ENCODE measurements at places on chromosomes 4 and X. TPM values are rescaled to one million over a fixed set of nuclear protein-coding genes. Genes with fewer than 3 reads are reported as not detected.

GRCh38 chr4:38514465-38515146, 149.4 kb upstream of the KLF3 start:
- no peak overlapping the region for H3K27ac ChIP-seq
- DNase-seq: no peak
- no peaks in the 10 kb centered on the region for H3K36me3 ChIP-seq
- H3K4me1 ChIP-seq: no peaks in the 10 kb centered on the region
- H3K4me3 ChIP-seq: no peak overlapping the region

DNA sequence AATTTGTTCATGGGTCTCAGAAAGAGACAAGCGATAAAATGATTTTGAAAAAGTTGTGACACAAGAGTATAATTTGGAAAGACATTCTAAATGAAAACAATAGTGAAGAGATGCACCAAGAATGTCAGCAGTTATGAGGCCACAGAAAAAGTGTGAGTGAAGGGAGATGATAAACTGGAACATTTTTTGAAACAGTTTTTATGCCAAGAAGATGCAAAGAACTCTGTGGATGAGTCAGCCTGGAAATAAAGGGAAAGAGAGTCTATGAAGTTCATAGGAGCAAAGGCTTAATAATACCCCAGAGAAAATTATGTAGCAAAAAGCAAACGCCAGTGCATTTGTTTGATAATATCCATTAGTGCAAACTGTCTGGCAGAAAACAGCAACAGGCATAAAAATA, 188.4 kb upstream of the TBC1D9 start:
- H3K4me3 ChIP-seq: no peak overlapping the region
- no peaks in the 10 kb centered on the region for H3K36me3 ChIP-seq
- DNase-seq: no peak
- no peak overlapping the region for H3K27ac ChIP-seq
- H3K27me3 ChIP-seq: no peaks in the 10 kb centered on the region
- no peaks in the 10 kb centered on the region for H3K4me1 ChIP-seq

DNA sequence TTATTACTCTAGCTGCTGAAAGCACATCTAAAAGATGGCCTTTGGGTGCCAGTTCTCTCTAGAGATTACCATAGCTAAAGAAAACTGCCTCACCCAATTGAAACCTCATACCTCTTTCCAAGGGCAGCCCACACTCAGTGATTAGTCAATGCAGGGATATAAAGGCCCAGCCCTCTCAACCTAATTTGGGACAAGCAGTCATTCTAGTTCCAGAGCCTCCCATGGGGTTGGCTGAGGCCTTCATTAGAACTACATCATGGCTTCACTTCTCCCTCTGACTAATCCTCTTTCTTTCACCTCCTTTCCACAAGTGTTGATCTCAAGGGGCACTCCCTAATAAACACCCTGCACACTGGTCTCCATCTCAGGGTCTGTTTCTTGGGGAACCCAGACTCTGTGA, 38.5 kb upstream of the C1GALT1C1 start:
- H3K27me3 ChIP-seq: no peaks in the 10 kb centered on the region
- H3K4me1 ChIP-seq: no peaks in the 10 kb centered on the region
- H3K36me3 ChIP-seq: no peaks in the 10 kb centered on the region
- DNase-seq: no peak
- H3K27ac ChIP-seq: no peak overlapping the region
- no peak overlapping the region for H3K4me3 ChIP-seq

- H3K4me1 ChIP-seq: no peaks in the 10 kb centered on the region
- H3K27ac ChIP-seq: no peak overlapping the region
- H3K36me3 ChIP-seq: no peaks in the 10 kb centered on the region
- no peak for DNase-seq
Measured at GRCh38 chr4:33086331-33086925, 2366.3 kb downstream of the PCDH7 start.

The TEX11 gene
- not detected for total RNA-seq

DNA sequence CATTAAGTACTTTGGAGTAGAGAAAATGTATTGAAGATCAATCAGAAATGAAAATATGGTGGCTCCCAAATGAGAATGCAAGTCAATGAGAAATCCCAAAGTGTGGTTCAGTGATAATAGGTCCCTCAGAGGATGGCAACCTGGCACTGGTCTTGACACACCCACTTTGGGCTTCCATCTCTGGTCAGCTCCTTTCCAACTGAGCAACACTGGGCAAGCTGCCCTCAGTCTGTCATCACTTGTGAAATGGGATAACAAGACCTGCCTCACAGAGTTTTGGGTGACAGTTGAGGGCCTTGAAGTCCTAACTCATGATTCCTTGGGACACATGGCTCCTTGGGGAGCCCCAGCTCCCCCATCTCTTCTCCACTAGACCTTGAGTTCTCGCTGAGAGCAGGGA, 29.0 kb upstream of the MAMLD1 start:
- no peaks in the 10 kb centered on the region for H3K36me3 ChIP-seq
- DNase-seq: no peak
- no peaks in the 10 kb centered on the region for H3K27me3 ChIP-seq
- no peak overlapping the region for H3K27ac ChIP-seq
- no peak overlapping the region for H3K4me3 ChIP-seq

The UGT8 gene
- total RNA-seq: 1.5 TPM

The WAS gene
- total RNA-seq: 33.5 TPM

- no peaks in the 10 kb centered on the region for H3K27me3 ChIP-seq
- no peak overlapping the region for H3K4me3 ChIP-seq
- H3K27ac ChIP-seq: no peak overlapping the region
- DNase-seq: no peak
- H3K4me1 ChIP-seq: no peaks in the 10 kb centered on the region
Measured at GRCh38 chr4:20675786-20676185, 24.5 kb upstream of the PACRGL start.

The STS gene
- total RNA-seq: 8.7 TPM

DNA sequence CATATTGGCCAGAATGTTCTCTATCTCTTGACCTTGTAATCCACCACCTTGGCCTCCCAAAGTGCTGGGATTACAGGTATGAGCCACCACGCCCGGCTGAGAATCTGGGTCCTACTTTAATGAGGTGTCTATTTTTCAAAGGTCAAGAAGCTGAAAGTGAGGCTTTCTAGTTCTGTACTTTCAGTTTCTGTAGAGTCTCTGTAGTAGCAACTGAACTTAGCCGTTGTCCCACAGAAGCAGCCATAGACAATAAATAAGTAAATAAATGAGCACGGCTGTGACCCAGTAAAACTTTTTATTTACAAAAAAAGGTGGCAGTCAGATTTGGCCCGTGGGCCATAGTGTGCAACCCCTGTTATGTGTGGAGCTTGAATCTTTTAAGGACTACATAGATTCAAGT, 92.0 kb downstream of the FNIP2 start:
- H3K4me3 ChIP-seq: no peak overlapping the region
- H3K27ac ChIP-seq: no peak overlapping the region
- no peaks in the 10 kb centered on the region for H3K27me3 ChIP-seq
- DNase-seq: no peak
- peaks cover 32% of the 10 kb centered on the region for H3K36me3 ChIP-seq

The CXCL9 gene
- 0.91 TPM for total RNA-seq

DNA sequence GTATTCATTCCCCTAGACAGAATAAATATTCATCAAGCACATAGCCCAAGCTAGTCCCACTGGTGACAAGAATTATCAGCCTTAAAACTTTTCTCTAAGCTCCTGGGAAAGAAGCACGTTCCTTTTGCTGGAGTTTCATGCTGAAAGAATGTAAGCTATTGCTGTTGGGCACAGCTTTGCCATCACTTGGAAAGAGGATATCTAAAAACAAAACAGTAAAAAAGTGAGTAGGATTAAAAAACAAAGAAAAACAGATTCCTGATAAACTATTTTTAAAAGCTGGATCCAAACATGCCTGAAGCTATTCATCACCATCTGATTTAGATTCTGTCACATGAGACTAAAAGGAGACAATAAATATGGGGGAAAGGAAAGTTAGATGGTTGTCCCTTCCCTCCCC, 176.8 kb downstream of the SCFD2 start:
- H3K4me3 ChIP-seq: no peak overlapping the region
- H3K27ac ChIP-seq: no peak overlapping the region
- no peaks in the 10 kb centered on the region for H3K36me3 ChIP-seq
- no peaks in the 10 kb centered on the region for H3K27me3 ChIP-seq

The ZFYVE28 gene
- total RNA-seq: 12.0 TPM

The SLC49A3 gene
- total RNA-seq: 65.0 TPM

The SPIN4 gene
- 4.2 TPM for total RNA-seq

The GRIA3 gene
- not detected for total RNA-seq

- H3K27ac ChIP-seq: no peak overlapping the region
- no peak for DNase-seq
- H3K36me3 ChIP-seq: no peaks in the 10 kb centered on the region
- no peak overlapping the region for H3K4me3 ChIP-seq
Measured at GRCh38 chrX:100381619-100382018, 28.5 kb downstream of the PCDH19 start.

DNA sequence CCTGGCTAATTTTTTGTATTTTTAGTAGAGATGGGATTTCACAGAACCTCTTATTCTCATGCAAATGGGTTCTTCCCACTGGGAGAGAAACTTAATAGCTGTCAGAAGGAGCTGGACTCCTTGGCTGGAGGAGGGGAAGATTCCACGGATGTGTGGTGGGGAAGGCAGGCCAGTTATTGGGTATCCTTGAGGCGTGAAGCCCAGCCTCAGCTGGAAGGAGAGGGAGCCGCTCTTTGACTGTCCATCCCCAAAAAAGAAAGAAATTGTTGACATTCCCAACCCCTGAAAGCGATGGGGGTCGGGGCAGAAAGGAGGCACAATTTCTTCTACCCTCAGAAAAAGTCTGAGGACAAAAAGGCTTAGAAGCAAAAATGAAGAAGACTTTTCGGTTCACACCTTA, 983.1 kb upstream of the PABPC4L start:
- H3K27me3 ChIP-seq: no peaks in the 10 kb centered on the region
- H3K27ac ChIP-seq: no peak overlapping the region
- DNase-seq: no peak
- no peak overlapping the region for H3K4me3 ChIP-seq
- H3K36me3 ChIP-seq: no peaks in the 10 kb centered on the region

The RTL3 gene
- total RNA-seq: not detected

The DSPP gene
- total RNA-seq: not detected

- H3K27me3 ChIP-seq: no peaks in the 10 kb centered on the region
- no peak overlapping the region for H3K4me3 ChIP-seq
- no peak overlapping the region for H3K27ac ChIP-seq
- no peaks in the 10 kb centered on the region for H3K36me3 ChIP-seq
- no peaks in the 10 kb centered on the region for H3K4me1 ChIP-seq
- DNase-seq: no peak
Measured at GRCh38 chrX:43835559-43835958, 46.7 kb downstream of the MAOB start.

The TAB3 gene
- 28.0 TPM for total RNA-seq

DNA sequence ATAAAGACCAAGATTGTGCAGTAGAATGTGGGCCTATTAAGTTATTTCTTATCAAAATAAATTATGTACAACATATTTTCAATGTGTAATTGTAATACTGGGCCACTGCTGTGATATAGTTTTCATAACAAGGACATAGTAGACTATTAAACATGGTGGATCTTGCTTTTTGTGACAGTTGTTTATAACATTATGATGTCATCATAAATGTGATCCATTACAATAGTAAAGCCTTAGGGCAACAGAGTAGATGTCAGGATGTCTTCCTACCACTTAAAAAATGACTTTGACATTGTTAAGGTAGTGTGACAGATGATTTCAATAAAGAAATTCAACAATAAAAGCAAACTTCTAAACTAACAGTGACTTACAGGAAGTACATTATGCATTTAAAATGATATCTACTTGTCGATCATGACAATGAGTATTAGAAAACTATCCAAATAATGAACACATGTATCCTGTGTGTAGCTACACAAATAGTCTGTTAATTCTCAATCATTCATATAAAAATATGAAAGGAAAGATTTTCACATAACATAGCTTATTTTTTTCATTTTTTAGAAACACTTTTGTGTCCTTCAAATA, 5.3 kb upstream of the AGA start:
- DNase-seq: no peak
- H3K27me3 ChIP-seq: no peaks in the 10 kb centered on the region
- H3K4me3 ChIP-seq: no peak overlapping the region
- H3K4me1 ChIP-seq: peaks cover 6% of the 10 kb centered on the region
- no peak overlapping the region for H3K27ac ChIP-seq

DNA sequence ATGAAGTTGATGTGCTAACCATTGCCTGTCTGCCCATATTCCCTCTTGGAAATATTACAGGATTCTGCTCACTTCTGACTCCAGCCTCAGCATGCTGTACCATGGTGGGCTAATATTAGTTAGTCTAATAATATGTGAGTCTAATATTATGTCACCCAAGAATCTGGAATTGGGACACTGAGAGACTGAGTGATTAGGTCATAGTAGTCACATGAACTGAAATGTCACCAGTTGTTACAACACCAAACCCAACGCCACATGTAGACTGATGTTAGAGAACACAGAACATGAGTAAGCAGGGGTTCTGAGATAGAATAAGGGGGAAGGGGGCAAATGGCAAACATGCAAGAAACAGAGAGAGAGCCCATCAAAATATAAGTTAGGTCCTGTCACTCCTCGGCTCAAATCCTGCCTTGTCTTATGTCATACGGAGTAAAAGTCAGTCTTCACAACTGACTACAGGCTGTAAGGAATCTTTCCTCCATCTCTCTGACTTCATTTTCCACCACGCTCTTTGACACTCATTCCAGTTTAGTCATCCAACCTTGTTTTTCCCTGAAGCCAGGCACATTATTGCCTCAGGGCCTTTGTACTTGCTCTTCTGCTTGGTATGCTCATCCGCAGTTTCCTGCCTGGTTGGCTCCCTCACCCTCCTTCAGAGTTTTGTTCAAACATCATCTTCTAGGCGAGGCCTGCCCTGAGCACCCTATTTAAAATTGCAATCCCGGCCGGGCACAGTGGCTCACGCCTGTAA, 9.6 kb upstream of the SLAIN2 start:
- H3K27ac ChIP-seq: no peak overlapping the region
- H3K4me3 ChIP-seq: no peak overlapping the region
- H3K27me3 ChIP-seq: no peaks in the 10 kb centered on the region
- no peaks in the 10 kb centered on the region for H3K4me1 ChIP-seq
- no peaks in the 10 kb centered on the region for H3K36me3 ChIP-seq

GRCh38 chr4:4394644-4395043, 7.7 kb downstream of the NSG1 start:
- no peaks in the 10 kb centered on the region for H3K36me3 ChIP-seq
- H3K4me1 ChIP-seq: no peaks in the 10 kb centered on the region
- H3K27ac ChIP-seq: no peak overlapping the region
- DNase-seq: no peak
- H3K27me3 ChIP-seq: no peaks in the 10 kb centered on the region

The SLIT2 gene
- total RNA-seq: 47.4 TPM

- H3K27ac ChIP-seq: peak overlapping the region; percentile 32
- DNase-seq: no peak
- H3K4me3 ChIP-seq: no peak overlapping the region
- no peaks in the 10 kb centered on the region for H3K27me3 ChIP-seq
- H3K4me1 ChIP-seq: peaks cover 12% of the 10 kb centered on the region
- H3K36me3 ChIP-seq: no peaks in the 10 kb centered on the region
Measured at GRCh38 chrX:108306086-108306485, 132.1 kb downstream of the COL4A6 start.

Data from upper lobe of left lung (tissue), 6 donors.